Stimulated activated CD4-positive, alpha-beta T cell treated with anti-CD3 and anti-CD28 coated beads, Interleukin-15, amount 100 ng/mL, for 24 hours (primary cell): ENCODE measurements at places on chromosomes 6 and 20.

GRCh38 chr6:381742-382461, 9.7 kb upstream of the IRF4 start:
- no peak for DNase-seq

DNA sequence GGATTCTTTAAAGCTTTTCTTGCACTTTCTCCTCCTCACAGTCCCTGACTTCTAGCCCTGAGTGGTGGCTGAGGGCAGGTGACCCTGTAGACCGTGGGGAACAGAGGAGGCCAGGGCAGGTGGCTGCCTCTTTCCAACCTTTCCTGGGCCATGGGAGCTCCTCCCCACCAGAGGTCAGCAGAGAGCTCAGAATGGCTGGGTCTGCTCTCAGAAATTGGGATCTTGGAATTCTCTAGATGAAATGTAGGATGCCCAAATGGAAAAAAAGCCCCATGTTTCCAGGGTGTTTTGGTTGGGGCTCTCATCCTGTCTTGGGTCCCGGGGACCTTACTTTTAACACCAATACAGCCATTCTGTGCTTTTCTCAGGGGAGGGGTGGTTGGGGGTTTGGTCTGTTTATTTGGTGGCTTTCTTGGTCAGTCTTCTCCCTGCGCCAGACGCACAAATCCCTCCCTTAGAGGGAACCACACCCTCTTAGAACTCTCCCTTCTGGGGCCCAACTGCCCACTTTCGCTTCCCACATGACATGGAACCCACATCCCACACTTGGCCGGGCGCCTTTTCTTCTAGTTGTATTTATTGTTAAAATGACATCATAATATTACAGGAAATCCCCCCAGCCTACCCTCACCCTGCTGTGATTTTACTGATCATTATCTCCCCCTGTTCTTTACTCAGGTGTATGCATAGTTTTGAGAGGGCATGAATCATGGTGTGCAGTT, 17.9 kb downstream of the GNAS start:
- peak; percentile 70 for DNase-seq

DNA sequence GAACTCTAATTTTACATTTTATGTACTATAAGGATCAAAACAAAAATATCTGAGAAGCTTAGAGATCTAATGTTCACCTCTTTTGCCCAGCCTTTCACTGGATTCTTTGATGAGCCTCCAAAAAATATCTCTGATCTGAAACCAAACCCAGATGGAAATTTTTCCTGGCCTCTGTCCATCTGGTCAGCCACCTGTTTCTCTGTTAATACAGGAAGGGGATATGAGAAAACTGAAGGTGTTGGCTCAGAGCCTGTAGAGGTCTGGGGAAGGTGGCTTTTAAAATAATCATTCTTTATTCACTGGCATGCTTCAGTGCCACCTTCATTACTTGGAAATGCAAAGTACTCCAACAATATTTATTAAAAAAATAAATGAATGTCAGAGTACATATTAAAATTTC, 8.5 kb upstream of the MCM3 start:
- DNase-seq = no peak

GRCh38 chr6:149046822-149047246, 270.7 kb upstream of the TAB2 start:
- no peak for DNase-seq

DNA sequence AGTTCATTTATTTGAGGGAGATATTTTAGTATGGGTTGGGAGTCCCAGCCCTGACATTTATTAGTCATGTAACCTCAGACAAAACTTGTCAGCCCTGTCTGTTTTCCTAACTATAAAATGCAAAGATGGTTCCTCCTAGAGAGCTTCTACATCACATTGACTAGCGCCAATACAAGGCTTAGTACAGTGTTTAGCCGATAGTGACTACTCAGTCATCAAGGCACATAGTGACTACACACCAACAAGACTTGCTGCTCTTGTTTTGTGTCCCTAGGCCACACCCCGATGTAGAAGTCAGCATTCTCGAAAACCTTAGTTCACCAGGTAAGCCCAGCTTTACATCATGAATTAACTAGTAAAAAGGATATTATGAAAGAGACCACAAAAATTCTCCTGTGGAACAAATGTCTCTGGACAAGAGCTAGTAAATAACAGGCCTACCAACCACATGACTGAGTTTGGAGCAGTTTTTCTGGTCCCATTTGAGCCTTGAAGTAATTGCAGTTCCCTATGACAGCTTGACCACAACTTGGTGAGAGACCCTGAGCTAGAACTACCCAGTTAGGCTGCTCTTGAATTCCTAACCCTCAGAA, 68.8 kb downstream of the PFDN4 start:
- DNase-seq = no peak

DNA sequence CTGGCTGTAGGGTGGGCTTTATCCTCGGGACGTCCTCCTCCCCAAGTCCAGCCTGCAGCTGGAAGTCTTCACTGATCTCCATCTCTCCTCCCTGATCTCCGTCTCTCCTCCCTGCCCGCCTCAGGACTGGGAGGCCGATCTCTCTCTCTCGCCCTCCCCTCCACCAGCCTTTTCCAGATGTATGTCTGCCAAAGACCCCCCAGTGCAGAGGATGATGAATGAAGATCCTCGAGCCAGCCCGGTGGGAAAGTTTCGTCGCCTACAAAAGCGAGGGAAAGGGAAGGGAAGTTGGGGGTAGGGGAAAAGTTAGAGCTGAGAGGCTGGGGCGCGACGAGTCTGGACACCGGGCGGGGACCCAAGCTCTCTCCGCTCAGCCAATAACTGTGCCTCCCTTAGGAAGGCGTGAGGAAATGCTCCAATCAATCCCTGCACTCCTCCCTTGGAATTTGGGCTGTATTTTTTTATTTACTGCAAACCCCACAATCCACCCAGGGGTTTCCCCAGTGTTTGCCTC, 595 bp upstream of the SRF start:
- no peak for DNase-seq

- DNase-seq = no peak
Measured at GRCh38 chr20:47773371-47773786, 11.9 kb downstream of the SULF2 start.

DNA sequence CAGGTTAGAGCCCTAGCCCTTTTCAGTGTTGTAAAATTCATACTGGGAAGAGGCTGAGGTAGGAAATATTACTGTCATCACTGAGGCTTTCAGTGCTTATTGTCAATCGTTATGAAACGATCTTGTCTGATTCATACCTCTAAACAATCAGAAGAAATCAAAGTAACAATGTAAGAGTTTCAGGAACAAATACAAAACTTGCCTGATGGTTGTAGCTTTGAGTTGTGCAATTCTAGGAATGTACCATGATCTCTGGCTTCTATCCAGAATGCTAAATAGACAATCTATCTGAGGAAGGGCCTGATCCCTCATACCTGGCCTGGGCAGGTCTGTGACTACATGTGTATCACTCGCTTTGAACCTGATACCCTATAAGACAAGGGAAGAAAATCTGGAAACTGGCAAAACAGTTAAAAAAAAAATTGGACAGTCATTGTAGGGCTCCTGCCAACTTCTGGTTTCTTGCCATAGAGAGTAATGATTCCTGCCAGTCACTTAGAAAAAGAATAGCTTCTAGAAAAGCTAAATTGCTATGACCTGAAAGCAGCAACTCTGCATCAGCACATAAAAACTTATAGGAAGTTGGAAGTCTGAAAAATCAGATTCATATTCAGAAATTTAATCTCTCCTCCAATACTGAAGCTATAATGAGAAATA, 234.7 kb downstream of the BTBD9 start:
- no peak for DNase-seq

DNA sequence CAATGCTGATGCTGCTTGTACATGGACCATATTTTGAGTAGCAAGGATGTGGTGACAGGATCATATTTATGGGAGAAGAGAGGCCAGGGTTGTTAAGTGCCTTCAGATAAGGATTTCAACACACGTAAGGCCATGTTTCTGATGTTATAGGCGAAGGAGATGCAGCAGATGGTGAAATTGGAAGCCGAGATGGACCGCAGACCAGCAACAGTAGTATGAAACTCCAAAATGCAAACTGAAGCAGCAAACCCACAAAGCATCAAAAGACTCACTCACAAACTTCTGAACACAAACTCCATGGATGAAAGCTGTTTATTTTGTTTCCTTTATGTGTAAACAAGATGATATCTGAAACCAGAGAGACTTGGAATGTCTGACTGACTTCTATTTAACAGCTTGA, 35.6 kb upstream of the LAMP5 start:
- no peak for DNase-seq
